ENCODE measurements at places on chromosomes 2 and 18.
A peak's percentile ranks its signal among the peaks of the same experiment; 100 is the strongest.

- peak; percentile 29 for DNase-seq
Measured at GRCh38 chr2:136116813-136117390, 1.0 kb downstream of the CXCR4 start.

DNA sequence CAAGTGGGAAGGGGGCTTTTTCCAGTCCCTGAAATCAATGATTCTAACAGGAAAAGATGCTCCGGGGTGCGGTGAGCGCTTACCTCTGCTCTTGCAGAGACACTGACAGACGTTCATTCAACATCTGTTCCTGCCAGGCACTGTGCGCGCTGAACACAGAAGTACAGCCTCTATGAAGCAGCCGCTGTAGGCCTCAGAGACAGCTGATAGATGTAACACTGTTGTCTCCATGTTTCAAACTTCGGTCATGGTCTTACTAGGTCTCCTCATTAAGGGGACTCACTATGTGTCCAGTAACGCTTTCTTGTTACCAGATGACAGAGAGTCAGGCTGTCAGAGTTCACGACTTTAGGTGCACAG, 649 bp upstream of the CLIP4 start:
- no peak for DNase-seq

- DNase-seq: no peak
Measured at GRCh38 chr2:11499081-11499743, 33.3 kb upstream of the E2F6 start.

DNA sequence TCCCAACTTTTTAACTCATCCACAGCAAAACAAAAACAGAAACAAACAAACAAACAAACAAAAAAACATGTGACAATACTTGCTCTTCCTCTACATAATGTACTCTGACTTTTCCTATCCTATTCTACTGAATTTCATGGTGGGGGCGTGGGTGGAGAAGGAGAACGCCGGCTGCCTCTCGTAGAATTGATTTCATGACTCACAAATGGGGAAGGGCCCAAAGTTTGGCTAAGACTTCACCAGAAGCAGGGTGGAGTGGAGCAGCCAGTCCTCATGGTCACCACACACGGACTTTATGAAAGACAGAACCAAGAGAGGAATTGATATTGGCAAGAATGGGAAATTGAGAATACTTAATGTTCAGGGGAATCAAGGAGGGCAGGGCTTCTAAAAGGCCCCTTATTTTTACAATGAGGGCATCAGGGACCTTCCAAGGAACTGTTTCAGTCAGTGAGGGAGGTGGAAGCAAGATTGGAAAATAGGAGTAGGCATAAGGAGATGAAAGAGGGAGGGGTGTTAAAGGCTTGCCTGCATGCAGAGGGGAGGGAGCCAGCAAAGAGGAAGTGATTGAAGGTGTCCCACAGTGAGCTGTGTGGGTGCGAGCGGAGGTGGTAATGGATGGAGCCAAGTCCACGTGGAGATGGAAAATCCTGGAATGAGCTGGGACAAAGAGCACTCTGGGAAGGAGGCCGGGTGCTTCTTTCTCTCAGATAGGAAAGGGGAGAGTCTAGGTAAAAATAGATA, 27.9 kb downstream of the MARCHF4 start:
- DNase-seq: no peak

DNA sequence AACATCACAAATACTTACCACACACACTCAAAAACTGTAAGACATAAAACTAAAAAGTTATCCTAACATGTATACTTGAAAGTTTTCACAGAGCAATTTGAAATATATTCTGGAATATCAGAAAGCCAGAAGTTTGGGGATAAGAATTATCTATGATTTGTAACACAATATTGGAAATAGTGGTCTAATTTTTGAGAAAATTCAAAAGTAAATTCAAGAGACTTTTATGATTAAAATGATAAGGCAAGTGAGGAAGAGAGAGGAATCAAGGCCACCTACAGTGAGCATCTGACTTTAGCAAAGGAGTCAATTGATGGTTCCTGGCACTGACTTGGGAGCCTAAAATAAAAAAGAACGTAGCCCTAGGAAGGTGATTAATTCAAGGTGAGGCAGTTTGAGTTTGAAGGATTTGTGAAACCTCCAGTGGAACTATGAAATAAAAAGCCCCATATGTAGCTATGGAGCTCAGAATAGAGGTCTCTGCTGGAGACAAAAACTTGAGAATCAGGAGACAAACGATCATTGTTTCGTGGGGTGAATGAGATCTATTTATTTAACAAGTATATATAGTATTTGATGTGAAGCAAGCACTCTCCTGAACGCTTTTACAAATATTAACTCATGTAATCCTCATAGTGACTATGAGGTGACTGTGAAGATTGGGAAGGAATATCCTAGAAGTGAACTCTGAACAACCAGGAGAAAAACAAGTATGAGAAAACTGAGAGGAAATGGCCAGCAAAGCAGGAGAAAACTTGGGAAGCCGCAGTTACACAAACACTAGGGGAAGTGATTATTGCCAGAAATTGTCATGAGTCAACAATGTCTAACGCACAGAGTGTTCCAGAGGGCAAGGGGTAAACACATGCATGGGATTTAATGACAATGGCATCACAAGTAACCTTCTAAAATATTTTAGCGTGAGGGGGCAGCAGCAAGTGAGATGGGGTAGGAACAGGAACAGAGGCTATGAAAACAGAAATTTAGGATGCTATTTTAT, 12.8 kb downstream of the TFPI start:
- DNase-seq: no peak

GRCh38 chr2:133400411-133400810, 167.9 kb downstream of the NCKAP5 start:
- DNase-seq: no peak

DNA sequence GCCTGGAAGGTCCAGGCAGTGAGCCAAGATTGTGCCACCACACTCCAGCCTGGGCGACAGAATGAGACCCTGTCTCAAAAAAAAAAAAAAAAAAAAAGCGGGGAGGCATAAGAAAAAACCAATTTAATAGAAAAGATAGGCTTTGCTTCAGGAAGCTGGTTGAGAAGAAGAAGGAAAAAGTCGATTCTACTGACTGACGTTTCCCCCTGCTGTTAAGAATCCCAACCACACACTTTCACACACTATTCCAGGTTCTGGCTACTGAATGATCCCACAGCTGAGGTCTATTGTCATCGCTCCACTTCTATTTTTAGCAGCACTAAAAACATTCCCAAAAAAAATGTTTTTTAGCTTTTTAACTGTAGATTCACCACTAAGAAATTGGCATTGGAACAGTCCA, 6.7 kb upstream of the CHCHD5 start:
- no peak for DNase-seq

GRCh38 chr2:133676392-133677130, 108.3 kb upstream of the NCKAP5 start:
- DNase-seq: no peak

- DNase-seq: no peak
Measured at GRCh38 chr2:217382794-217383193, 522.9 kb upstream of the TNP1 start.

- DNase-seq: no peak
Measured at GRCh38 chr2:112601754-112602153, 17.3 kb downstream of the CHCHD5 start.

DNA sequence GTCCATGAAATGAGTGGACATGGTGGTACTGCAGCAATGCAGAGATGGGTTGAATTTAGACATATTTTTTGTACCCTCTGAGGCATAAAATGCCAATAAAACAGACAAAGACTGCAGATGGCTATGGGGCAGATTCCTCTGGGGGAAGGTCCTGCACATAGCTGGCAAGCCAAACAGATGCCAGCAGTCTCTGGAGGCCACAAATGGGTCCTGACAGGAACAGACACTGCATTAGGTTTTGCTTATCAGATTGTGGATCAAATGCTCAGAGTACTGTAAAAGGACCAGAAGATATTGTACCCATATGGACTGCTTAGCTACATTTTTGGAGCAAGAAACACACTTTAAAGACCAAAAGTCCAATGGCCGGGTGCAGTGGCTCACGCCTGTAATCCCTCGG, 40.9 kb upstream of the ORC2 start:
- DNase-seq: no peak

DNA sequence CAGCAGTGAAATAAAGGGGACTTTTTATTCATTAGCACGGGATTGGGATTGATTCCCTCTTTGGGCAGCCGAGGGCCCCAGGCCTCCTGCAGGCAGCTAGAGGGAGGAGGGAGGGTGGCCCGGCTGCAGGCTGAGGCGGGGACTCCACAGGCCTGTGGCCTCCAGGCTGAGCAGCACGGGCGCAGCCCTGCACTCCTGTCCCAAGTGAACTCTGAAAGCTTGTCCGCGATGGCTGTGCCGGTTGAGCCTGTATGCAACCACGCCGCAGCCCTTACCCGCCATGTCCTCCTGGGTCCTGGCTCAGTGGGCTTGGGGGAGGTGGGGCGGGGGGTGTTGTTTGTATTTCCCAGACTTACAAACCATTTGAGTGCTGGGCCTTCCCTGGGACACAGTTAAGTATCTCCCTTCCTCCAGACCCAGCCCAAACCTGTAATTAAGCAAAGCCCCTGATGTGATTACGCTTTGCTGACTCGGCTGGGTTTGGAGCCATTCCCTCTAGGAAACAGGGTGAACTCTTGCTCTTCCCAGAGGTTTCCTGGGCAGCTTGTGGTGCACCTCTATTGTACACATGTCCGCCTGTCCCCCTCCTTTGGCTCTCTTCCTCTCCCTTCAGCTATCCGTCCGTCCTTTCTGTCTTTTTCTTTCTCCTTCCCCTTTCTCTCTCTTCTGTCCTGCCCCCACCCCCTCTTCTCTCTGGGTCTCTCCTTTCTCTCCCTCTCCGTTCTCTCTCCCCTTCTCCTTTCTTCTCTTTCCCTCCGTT, 5.3 kb downstream of the GLI2 start:
- peak; percentile 71 for DNase-seq

- DNase-seq: no peak
Measured at GRCh38 chr18:58674863-58675472, 3.7 kb downstream of the MALT1 start.

GRCh38 chr18:26550998-26551694, 2.8 kb upstream of the KCTD1 start:
- DNase-seq: peak; percentile 49

- no peak for DNase-seq
Measured at GRCh38 chr18:59610546-59611140, 86.6 kb downstream of the CCBE1 start.

DNA sequence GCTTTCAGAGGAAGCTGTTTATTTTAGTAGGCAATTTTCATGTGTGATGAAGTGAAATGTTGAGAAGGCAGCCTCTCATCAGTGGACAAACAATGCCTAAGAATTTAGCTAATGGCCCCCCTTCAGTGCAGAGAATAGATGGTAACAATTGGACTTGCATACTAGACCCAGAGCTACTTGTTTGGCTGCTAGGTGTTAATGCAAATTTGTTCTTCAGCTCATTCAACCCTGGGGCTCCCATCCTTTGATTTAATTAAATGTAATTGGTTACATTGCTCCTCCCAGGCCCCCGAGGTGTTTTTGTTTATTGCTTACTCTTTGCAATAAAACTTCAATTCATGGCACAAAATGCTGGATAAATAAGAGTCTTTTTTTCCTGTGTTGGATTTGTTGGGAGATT, 68.6 kb downstream of the CAMKMT start:
- DNase-seq: no peak

DNA sequence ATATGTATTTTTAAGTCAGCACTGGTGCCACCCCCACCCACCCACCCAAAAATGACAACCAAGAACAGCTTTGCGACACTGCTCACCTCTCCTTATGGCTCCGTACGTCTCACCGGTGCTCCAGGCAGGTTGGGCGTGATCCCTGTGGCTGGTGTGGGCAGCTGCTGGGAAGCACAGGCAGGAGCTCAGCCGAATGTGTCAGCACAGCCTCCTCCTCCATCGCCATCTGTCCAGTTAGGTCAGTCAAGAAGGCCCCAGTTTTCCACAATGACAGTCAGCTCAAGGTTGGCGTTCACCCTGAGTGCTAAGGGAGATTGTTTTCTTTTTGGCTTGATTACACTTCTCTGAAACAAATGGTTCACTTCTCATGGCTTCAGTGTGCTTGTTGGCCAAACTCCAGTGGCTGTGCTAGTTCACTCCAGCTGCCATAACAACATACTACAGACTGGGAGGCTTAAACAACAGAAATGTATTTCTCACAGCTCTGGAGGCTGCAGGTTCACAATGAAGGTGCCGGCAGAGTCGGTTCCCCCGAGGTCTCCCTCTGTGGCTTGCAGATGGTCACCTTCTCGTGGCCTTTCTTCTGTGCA, 30.2 kb downstream of the AMER3 start:
- DNase-seq: no peak

- no peak for DNase-seq
Measured at GRCh38 chr2:169348321-169349024, 13.9 kb downstream of the LRP2 start.

- no peak for DNase-seq
Measured at GRCh38 chr2:60532421-60532820, 21.0 kb downstream of the BCL11A start.

DNA sequence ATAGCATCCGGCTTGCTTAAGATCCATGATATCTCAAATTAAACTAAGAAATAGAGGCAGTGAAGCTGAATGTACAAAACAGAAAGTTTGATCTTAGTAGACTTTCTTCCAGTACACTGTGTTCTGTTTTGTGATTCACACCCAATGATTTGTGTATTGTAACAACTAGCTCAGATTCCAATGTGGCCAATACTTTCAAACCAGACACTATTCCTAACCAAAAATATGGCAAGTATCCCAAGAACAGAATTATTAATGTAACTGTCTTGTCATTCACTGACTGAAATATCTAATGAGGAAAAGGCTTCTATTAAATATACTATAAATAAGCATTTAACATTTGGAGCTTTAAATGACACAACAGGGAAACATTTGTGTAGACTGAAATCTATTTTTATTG, 299.1 kb downstream of the NRXN1 start:
- no peak for DNase-seq

- no peak for DNase-seq
Measured at GRCh38 chr2:86446060-86446459, 4.9 kb downstream of the KDM3A start.

Measured in WTC11 (cell line).